Stimulated activated memory B cell treated with anti-CD40 and anti-IgM and Interleukin-4, amounts not matched to agents 10 μg/mL and 1 μg/mL and 100 μg/mL, for 72 hours (primary cell): ENCODE measurements at places on chromosomes 2 and 18.

GRCh38 chr2:149924549-149925213, 337.1 kb upstream of the MMADHC start:
- no peak for ATAC-seq

GRCh38 chr18:72107647-72108383, 436.3 kb downstream of the CBLN2 start:
- ATAC-seq = no peak

DNA sequence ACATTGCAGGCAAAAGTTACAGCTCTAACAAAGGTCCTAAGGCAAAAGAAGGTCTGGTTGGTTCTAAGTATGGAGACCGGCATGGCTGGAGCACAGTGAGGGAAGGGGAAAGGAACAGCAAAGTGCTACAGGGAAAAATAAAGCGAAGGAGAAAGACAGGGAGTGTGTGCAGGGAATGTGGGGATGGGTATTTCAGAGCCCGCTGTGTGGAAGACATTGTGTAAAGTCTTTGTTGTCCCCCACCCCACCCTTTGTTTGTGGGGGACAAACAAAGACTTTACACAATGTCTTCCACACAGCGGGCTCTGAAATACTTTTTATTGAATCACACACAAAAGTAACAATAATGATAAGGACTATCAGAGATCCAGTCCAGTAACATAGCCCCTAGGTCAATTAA, 28.9 kb upstream of the C2orf15 start:
- ATAC-seq = no peak

DNA sequence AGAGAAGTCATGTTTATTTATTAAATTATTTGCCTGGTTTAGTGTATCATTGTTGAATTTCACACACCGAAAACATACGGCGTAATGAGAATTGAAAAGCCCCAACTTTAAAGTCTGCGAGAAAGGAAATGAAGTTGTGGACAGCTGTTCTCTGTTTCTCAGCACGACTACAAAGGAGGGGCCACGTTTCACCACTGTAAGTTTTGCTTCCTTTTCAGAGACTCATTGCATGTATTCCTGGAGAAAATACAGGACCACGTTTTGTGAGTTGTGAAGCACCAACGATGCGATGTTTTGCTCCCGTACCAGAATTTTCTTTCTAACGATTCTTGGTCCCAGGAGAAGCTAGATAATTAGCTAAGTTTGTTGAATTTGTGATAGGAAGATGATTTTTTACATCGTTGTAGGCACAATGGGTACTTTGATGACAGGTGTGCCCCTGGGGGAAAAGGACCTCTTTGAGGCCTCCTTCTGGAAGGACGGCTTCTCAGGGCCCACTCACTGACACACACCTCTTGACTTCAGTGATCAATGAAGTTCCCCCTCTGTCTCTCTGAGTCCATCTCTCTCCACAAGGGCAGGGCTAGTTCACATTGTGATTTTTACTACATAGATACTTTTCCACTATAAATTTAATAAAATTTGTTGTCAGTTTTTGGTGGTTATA, 23.7 kb upstream of the ACKR3 start:
- ATAC-seq = peak; percentile 77

GRCh38 chr2:101401906-101402305, 14.6 kb upstream of the CREG2 start:
- no peak for ATAC-seq

GRCh38 chr2:191679818-191680600, 2.1 kb downstream of the NABP1 start:
- no peak for ATAC-seq

GRCh38 chr2:218984239-218985020, 554 bp downstream of the FEV start:
- ATAC-seq = no peak

GRCh38 chr2:135931776-135932443, 53.5 kb downstream of the DARS1 start:
- ATAC-seq = no peak

DNA sequence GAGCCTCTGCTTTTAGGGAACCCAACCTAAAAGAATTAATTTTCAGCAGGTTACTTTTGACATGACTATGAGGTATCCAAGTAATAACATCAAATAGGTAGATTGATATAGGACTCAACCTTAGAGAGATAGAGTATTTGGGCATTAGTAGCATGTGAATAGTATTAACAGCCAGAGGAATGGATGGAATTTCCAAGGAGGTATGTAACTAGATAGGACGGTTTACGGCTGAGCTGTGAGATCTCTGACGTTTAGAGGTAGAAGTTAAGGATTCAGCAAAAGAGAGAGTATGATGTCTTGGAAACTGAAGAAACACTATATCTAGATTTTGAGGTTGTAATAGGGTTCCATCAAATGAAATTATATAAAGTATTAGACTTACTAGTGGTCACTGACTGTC, 70.3 kb downstream of the HNMT start:
- ATAC-seq = no peak
